ENCODE measurements at places on chromosomes 4 and X.

DNA sequence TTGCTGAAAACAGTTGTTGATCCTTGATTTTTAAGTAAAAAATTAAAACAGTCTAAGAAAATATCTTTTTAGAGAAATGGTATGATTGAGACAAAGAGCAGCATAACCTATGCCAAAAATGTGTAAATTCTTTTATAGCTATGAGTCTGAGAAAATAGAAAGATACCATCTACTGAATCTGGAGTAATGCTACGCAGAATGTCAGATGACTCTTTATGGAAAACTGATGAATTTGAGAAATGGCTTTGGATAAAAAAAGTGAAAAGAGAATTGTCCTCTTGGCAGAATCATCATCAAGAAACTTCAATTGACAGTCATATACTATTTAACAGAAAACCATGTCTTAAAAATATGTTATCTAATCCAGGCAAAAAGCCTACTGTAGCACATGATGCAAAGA is 183.1 kb downstream of the FAT4 start:
- no peak for DNase-seq

GRCh38 chr4:10272511-10272910 is 155.9 kb upstream of the WDR1 start:
- DNase-seq = no peak

DNA sequence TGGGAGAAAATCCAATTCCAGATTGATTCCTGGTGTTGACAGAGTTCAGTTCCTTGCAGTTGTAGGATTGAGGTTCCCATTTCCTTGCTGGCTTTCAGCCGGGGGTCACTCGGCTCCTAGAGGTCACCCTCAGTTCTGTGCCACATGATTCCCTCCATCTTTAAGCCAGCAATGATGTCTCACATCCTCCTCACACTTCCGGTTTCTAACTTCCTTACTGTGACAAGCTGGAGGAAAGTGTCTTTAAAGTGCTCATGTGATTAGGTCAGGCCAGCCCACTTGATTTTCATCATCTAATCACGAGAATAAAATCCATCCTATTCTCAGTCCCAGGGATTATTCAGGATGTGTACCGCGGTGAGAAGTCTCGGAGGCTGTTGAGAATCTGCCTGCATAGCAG is 19.4 kb upstream of the SMIM31 start:
- DNase-seq = no peak

DNA sequence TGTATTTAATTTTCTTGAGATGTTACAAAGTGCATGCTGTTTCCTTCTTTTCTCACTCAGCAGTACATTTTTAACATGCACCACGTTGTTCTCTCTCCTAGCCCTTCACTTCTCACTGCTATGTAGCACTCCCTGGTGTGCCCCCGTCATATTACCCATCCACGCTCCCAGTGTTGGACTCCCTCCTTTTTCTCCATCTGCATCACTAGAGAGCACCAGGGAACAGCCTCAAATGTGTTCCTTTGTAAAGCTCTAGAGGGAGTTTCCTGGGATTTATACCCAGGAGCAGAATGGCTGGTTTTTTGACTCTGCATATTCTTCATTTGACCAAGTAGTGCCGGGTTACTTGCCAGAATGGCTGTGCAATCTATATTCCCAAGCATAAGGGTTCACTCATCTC is 240.3 kb upstream of the ANXA3 start:
- no peak for DNase-seq

DNA sequence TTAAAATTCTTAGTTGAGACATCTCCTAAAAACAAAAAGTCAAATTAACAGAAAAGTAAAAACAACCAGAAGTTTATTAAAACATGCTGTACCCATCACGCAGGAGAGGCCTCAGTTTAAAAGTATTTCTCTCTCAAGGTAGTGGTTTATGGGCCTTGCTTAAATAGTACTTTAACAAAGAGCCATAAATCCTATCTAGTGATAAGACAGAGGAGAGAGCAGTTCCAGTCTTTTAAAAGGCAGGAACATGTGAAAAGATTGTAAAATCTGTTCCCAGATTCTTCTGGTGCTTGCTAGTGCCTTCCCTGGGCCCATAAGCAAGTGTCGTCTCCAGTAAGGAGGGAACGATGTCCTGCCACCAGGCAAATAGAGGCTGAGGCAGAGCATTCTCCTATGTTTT is 476.3 kb upstream of the ADGRL3 start:
- DNase-seq = no peak

GRCh38 chr4:151957153-151957552 is 196.3 kb upstream of the GATB start:
- no peak for DNase-seq

Measured in A549 (cell line).